ENCODE measurements at places on chromosomes 12 and 14.

DNA sequence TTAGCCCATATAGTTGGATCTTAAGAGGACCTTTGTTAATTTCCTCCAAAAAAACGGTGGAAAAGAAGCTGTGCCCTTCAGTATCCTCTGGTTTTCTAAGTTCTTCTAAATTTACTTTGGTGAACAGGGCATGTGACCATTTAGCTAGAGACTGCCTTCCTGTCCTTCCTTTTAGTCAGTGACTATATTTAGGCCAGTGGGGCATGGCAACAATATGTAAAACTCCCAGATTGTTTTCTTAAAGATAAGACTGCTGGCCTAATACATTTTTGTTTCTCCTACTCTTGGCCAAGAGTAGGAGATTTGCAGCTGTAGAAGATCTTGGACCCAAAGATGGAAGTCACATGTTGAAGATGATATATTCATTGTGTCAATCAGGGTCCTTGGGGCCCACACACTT, 325.1 kb upstream of the DCN start:
- DNase-seq, result no peak

- DNase-seq, result no peak
These were observed 93.8 kb downstream of the BCL11B start for GRCh38 chr14:99177886-99178835.

GRCh38 chr12:1826867-1827705, 6.7 kb downstream of the LRTM2 start:
- DNase-seq, result no peak

DNA sequence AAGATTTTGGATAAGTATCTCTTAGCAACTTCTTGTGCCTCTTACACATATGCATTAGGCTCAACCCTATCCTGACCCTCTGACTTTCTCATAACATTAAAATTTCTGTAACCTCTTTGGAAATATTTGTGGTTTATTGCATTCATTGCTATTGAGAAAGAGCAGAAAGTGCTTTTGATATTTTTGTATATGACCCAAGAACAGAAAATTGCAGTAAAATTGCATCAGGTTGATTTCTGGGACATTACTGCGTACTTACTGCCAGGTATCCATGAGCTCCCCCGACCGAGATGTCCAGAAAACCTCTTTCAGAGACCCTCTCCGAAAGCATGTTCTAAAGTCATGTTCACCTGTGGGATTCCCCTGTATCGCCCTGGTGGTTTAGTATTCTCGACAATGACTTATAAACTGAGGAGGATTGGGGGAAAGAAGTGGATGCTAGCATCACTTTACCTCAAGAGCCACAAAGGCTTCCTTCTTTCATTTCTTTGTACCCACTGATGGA, 14.5 kb upstream of the IL22 start:
- no peak for DNase-seq

Data from H54 (cell line).